ENCODE measurements at places on chromosomes 4 and X.

GRCh38 chrX:154068560-154068959, 29.0 kb downstream of the MECP2 start:
- DNase-seq = no peak

GRCh38 chrX:37331546-37331945, 17.6 kb upstream of the PRRG1 start:
- no peak for DNase-seq

DNA sequence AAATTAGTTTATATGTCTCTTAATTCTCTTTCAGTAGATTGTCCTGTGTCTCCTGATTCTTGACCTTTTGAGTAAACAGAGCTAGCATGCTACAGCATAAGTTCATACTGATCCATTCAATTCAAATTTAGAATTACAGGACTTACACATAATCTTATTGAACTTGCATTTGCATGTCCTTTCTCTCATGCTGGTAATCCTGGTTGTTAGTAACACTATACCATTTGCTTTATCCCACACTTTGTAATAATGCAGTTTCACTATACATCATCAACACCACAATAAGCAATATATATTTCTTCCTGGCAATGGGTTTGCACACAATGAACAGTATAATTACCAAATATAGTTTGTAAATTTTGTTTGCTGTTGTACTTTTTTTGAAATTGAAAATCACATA, 937.2 kb upstream of the GRID2 start:
- DNase-seq = no peak

GRCh38 chr4:57110640-57111511, 691 bp upstream of the IGFBP7 start:
- no peak for DNase-seq

- DNase-seq = no peak
These were observed 417 bp downstream of the PPP2R2C start for GRCh38 chr4:6472008-6472386.

GRCh38 chrX:16136080-16136479, 12.7 kb downstream of the GRPR start:
- DNase-seq = no peak

- DNase-seq = no peak
These were observed 591.5 kb downstream of the GALNTL6 start for GRCh38 chr4:172404676-172405075.

- DNase-seq = no peak
These were observed 16.3 kb upstream of the DDX3X start for GRCh38 chrX:41317477-41318208.

DNA sequence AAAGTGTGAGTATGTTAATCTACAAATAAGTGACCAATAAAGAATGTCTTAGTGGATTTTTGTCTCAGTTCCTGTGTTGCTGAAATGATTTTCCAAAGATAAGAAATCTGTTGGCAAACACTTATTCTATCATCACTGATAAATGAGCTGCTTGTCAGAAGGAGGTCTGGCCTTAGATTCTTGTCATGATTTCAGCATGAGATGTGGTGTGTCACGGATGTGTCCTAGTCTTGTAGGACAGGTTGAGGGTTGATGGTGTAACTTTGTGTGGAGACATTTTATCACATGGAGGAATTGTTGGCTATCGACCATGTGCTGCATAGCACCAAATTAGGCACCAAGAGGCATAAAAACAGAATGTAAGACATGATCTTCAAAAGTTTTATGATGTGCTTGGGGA, 31.8 kb upstream of the LIMCH1 start:
- no peak for DNase-seq

DNA sequence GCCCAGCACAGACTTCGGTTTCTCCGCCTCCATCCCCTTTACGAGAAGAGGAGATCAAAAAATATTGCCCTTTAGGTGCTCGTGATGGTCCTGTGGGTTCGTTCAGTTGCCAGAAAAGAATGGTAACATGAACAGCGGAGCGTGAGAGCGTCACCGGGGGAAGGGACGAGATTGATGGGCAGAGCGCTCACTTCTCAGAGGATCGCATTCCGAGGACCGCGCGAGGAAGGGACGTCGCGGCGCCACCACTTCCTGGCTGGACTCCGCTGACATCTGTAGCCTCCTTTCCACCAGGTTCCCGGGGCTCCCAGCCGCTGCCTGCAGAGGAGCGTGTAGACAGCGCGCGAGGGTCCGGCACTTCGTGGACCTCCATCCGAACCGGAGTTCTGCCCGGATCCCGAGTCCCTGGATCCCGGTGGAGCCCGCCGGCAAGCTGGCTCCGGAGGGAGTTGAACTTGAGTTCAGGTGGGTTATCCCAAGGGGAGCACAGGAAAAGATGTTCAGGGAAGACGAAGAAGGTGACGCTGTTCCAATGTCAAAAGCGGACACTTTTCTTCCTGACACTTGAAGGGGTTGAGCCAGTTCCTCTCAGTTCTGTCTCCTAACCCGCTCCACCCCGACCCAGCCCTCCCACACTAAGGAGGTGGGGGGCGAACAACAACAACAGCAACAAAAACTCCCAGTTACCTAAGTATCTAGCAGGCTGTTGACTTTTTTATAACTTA, 484 bp downstream of the GALNTL6 start:
- DNase-seq = no peak

- DNase-seq = peak; percentile 7
These were observed at the start of gene MSANTD1 for GRCh38 chr4:3248811-3249661. MSANTD1 (plus strand) TSS chr4:3249159; CDS start chr4:3249223, 64 bp downstream.

- DNase-seq = no peak
These were observed 14.4 kb upstream of the MSX1 start for GRCh38 chr4:4845027-4845426.

- no peak for DNase-seq
These were observed at the start of gene ASIC5 for GRCh38 chr4:155866177-155866576. ASIC5 (minus strand) TSS chr4:155866277; CDS start chr4:155866226, 51 bp downstream.
